ENCODE measurements at places on chromosomes 1 and 21.

DNA sequence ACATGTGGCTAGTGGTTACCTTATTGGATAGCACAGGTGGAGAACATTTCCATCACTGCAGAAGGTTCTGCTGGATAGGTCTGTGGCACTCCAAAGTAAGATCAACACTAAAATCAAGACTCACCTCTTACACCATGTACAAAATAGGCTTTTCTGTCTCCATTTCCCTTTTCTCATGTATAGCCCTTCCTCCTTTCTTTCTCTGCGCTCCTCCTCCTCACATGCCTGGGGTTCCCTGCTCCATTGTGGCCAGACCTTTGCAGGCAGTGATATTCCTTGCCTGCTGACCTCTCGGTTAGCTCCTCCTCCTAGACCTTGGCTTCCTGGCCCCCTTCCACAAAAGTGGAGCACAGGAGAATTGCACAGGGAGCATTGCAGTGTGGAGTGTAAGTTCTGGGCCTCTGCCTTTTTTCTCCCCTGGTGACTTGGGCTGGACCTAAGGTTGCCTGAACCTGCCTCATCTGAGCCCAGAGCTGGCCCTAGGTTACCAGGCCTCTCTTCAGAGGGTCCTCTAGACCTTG, 33.2 kb upstream of the RBM15 start:
- no peak for DNase-seq

GRCh38 chr21:20469361-20469760, 528.8 kb upstream of the NCAM2 start:
- DNase-seq, result no peak

DNA sequence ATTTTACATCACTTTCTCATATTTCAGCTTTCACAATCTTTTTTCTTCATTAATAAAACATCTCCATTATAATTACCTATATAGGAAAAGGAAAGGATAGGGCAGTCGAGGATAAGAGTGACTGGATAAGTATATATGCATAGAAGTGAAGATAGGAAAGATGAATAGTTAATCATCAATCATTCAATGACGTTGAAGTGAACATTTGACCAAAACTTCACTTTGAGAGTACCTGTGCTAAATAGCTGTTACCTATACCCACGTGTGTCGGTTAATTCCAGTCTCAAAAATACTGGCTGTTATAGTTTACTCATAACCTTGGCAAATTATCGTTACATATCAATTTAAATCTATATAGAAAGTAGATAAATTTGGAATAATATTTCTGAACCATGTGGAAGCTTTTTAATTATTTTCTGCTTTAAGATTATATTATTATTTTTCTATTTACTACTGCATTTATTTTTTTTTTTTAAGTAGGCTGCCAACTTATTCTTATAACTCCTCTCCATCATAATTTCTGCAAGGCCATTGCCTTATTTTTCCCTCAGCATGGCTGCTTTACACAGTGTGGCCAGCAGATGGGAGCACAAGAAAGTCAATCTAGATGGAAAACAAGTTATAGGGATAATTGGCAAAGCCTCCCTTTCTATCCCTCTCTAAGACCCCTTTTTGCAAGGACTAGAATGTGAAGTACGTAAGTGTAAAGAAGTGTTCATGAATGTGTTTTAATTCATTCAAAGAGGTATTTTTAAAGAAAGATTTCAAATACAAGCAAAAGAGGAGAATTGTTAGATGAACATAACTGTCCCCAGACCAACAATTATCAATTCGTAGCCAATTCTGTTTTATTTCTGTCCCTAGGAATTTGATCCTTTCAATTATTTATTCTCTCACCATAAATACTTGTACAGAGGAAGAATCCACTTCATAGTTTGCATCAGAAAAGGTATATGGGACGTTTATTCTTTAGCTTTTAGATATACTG, 290.4 kb downstream of the KCNT2 start:
- DNase-seq, result no peak

DNA sequence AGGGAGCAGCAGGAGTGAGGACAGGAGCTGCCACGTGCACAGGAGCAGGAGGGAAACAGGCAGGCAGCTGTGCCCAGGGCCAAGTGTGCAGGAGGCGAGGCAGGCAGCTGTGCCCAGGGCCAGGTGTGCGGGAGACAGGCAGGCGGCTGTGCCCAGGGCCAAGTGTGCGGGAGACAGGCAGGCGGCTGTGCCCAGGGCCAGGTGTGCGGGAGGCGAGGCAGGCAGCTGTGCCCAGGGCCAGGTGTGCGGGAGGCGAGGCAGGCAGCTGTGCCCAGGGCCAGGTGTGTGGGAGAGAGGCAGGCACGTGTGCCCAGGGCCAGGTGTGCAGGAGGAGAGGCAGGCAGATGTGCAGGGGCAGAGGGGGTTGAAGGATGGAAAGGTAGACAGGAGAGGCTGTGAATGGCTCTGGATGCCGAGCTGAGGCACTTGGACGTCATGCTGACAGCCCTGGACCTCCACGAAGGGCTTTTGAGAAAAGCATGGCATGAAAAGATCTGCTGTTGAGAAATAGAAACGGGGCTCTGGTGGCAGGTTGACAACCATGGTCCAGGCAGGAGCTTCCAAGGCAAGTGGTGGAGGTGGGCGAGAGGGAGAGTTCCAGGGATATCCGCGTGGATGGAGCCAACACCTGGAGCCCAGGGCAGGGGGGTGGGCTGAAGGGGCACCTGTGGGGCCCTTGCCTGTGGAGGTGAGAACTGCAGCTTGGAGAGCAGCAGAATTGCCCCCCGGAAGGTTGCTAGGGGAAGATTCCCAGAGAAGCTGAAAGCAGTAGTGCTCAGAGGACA, 19.1 kb upstream of the NPHP4 start:
- no peak for DNase-seq

GRCh38 chr1:33007190-33008050, 29.3 kb downstream of the AK2 start:
- DNase-seq, result no peak

DNA sequence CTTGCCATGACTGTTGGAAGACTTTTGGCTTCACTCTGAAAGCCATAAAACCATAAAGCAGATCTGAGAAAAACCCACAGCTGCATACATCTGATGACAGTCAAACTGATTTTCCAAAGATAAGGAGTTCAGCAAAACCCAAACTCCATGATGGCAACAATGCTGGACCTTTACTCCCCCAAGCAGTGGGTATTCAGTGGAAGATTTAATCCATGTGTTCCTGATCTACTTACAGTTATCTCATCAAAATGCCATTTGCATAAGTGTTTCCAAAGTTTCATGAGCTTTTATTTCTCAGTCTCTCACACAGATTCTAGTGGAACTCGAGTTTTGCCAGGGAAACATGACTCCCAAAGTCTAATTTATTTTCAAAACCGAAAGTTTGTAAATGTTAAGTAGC, 184.9 kb downstream of the ZC3H11B start:
- no peak for DNase-seq

DNA sequence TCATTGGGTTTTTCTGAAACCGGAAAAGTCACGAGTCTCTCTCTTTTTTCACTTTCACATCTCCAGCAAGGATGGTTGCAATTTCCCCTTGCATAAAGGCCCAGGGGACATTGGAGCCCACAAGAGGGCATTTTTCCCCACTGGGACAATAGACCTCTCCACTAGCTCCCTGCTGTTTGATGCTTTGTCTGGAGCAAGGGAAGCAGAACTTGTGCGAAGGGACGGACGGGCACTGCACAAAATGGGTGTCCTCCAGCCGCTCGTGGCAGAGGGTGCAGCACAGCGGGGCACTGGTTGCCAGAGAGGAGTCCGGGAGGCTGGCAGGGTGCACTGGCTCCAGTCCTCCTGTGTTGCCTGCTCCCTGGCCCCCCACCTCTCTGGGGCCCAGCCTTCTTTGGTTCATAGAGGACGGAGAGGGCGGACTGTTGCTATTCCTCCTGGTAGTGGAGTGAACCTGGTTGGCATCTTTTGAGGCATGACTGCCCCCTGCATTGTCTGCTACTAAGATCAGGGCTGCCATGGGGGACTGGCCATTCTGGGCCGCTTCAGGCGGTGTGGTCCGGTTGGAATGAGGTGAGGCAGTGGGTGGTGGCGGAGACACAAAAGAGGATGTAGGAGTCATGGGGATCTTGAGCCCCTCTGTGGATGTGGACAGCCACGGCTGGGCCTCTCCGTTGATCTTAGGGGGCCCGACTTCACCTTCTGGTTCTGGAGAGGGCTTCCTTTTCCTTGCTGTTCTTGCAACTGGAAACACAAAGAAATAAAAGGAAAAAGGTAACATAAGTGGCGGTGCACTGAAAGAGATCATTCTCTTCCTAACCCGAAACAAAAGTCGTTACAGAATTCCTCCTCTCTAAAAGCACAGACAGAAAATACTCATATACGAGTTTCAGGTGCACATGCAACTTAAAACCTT, 2.6 kb downstream of the IRF2BP2 start:
- DNase-seq, result peak; percentile 32

DNA sequence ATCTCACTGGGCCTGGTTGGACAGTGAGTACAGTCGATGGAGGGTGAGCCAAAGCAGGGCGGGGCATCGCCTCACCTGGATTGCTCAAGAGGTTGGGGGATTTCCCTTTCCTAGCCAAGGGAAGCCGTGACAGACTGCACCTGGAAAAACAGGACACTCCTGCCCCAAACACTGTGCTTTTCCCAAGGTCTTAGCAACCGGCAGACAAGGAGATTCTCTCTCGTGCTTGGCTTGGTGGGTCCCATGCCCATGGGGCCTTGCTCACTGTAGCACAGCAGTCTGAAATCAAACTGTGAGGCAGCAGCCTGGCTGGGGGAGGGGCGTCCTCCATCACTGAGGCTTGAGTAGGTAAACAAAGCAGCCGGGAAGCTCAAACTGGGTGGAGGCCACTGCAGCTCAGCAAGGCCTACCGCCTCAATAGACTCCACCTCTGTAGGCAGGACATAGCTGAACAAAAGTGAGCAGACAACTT, 11.3 kb downstream of the C1orf105 start:
- no peak for DNase-seq

- DNase-seq, result no peak
Measured at GRCh38 chr1:52007215-52008002, 16.9 kb upstream of the RAB3B start.

DNA sequence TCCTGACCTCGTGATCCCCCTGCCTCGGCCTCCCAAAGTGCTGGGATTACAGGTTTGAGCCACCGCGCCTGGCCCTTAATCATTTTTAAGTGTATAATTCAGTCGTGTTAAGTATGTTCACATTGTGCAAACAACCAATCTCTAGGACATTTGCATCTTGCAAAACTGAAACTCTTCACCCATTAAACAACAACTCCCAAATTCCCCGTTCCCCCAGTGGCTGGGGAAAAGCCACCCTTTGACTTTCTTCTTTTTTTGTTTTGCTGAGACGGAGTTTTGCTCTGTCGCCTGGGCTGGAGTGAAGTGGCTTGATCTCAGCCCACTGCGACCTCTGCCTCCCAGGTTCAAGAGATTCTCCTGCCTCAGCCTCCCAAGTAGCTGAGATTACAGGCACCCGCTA, 6.5 kb upstream of the THEMIS2 start:
- DNase-seq, result no peak

GRCh38 chr1:66288048-66288447, 245.9 kb upstream of the SGIP1 start:
- no peak for DNase-seq

- no peak for DNase-seq
Measured at GRCh38 chr1:214584805-214585766, 17.9 kb upstream of the CENPF start.

GRCh38 chr1:69163241-69163640, 404.5 kb upstream of the LRRC7 start:
- no peak for DNase-seq

DNA sequence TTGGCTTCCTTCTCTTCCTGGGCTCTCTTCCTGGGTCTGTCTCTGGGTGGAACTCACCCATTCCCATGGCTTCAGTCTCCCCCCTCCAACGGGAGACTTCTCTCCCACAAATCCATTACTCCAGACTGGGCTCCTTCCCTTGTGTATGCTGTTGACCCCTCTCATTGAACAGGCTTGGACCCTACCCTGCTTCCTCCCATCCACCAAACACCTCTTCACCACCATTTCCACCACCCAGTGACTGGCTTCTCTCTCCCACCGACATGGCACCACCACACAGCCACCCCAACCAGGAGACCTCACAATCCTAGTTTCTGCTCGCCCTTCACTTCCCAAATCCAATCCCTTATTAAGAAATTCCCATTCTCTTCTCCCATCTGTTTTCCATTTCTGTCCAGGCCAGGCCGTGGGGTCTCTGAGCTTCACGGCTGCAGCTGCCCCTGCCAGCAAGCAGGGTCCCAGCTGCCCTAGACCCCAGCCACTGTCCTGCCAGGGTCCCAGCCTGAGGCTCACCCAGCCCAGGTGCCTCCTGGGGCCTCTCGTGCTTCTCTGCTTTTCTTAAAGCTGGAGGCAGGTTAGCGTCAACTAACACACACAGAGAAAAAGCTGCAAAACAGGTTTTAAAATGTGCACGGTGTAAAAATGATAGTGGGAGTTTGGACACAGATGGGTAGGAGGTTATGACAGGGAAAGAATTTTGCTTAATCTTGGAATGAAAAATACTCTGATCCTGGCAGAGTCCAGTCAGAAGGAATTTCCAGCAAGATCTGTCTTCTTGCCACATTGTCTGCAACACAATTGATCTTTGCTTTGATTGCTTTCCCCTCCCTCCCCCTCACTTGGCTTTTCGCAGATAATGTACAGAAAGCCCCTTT, 383.8 kb upstream of the VAMP3 start:
- DNase-seq, result no peak

- DNase-seq, result no peak
Measured at GRCh38 chr1:64659478-64660138, 85.3 kb upstream of the RAVER2 start.

DNA sequence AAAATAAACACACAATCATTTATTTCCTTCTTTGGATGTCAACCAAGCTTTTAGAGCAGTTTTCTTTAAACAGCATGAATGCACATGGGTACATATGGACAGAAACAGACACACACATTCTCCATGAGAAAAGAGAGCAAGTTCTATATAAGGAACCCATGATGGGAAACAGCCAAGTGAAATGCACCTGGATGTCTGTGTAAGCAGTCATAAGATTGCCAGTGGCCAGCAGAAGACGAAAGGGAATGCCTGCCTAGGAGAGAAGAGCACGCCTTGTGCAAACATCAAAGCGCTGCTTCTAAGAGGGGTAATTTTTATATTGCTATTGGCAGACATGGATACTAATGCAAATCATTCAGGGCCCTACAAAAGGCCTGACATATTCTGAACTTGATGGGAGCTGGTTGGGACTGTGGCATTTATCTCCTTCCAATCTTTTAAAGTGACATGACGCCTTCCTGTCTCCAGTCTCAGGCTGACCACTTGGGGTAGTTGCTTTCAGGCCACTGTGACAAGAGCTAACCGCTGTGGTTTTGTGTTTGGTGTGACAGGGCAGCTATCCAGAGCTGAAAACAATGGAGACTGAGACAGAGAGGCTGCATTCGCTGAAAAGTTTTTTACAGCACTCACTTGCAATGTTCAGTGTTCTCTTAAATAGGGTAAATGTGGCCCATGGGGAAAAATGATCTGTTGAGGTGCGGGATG, 75.0 kb upstream of the DPT start:
- no peak for DNase-seq

- DNase-seq, result no peak
Measured at GRCh38 chr1:13871886-13872285, 171.9 kb downstream of the PRDM2 start.

DNA sequence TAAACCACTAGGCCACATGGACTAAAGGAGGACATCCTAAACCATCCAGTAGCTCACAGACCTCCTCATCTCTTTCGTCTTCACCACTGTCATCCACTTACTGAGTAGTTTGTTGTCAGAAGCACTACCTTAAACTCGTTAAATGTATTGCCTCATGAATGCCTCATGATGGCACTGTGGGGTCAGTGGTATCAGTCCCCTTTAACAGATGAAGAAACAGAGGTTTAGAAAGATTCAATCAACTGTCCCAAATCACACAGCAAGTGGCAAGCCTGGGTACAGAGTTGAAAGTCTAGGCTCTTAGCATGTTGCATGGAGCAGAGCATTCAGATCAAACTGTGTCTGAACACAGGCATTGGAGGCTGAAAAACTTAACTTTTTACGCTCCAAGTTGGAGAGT, 183.6 kb upstream of the KIAA0040 start:
- no peak for DNase-seq
